ENCODE measurements at places on chromosomes 11 and 22. TPM values are rescaled to one million over a fixed set of nuclear protein-coding genes. Genes with fewer than 3 reads are reported as not detected.
A peak's percentile ranks its signal among the peaks of the same experiment; 100 is the strongest.

DNA sequence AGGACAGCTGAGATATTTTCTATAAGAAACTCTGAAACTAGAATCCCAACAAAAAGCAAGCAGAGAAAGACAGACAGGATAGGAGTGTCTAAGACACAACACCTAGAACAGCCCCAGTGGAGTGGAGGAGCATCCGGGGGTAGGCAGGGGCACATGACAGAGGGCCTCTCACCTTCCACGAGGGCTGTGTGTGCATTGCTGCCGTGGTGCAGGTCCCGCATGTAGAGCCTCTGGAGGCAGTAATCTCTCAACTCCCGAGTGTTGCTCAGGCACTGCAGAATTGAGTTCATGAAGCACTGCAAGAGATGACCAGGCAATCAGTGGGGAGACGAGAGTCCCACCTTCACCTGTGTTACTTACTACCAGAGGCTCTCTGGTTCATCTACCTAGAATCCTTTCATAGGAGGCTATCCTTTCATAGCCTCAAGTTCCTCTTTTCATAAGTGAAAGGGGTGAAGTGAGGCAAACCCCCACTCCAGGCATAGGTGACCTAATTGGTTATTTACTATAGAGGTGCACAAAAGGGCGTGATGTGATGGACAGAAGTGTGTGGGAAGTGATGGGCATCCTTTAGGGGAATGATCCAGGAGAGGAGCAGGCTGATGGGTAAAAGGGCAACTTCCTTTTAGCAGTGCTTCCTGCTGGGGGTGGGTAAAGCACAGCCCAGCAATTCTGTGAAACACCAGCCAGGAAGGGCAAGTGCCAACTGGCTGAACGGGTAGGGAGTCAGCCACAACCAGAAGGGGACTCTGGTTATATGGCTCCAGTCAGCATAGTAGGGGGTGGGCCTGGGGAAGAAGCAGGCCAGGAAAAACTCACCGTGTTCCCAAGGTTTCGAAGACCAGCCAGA, 13.1 kb upstream of the MFRP start:
- no peak for DNase-seq

DNA sequence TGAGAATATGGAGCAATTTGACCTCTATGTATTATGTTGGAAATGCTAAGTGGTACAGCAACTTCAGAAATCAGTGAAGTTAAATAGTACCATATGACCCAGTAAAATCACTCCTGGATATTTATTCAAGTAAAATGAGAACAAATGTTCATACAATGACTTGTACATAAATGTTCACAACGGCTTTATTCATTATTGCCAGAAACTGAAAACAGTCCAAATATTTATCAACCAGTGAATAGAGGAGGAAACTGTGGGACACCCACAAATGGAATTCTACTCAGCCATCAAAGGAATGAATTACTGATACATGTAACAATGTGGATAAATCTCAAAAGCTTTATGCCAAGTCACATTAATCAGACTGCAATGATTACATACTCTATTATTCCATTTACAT, 416.3 kb downstream of the AASDHPPT start:
- DNase-seq, result no peak

- no peak for DNase-seq
Observed at GRCh38 chr11:89625171-89625570, 84.9 kb upstream of the TRIM77 start.

GRCh38 chr11:108137212-108137611, 15.8 kb downstream of the ACAT1 start:
- no peak for DNase-seq

DNA sequence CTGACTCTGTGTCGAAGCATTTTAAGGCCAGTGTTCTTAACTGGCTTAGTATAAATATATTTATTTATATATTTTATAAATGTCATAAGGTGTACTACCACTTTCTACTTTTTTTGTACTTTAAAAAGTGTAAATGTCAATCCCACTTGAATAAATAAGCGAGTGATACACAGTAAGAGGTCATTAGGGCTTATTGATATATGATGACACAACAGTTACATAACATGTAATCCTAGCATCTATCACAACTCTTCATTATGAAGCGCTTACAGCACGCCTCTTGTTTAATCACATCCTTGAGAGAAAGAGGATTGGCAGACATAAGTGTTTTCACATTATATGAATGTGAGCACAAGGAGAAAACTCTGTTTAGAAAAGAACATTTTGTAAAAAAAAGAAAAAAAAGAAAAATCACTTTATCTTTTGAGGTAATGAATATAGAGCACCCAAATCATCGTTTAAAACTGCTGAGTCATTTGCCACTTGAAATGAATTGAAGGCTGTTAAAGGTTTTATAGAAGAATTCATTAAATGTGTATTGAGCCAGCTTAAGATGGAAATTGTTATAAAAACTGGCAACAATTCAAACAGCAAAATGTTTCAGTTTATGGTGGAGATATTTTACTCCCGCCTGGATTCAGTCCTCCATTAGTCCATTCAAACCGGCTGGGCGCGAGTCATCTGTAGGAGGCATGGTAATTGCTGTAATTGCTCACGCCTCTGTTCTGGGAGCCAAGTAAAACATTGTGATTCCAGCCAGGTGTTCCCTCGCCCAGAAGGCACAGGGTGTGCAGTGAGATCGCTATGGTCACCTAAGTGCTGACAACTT, 627.3 kb upstream of the KIRREL3 start:
- DNase-seq, result no peak

DNA sequence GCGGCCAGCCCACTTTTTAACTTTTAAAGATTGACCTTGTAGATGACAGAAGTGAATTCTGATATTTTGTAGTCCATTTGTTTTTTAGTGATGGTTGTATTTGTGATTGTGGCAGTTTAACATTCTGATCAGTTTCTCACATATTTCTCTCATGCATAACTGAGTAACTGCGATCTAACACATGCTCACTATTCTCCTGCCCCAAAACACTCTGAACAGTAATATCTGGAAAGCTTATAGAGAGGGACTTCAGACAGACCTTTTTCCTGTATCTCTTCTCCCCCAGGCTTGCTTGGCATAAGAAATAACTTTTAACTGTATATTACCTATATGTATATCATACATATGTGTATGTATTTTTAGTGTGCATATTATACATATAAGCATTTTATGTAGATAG, 37.3 kb upstream of the MYO18B start:
- no peak for DNase-seq

Gene DNAJB13
- 0.18 TPM for total RNA-seq

GRCh38 chr11:47127213-47127612, 49.5 kb downstream of the ARFGAP2 start:
- no peak for DNase-seq

GRCh38 chr11:12958986-12959385, 50.1 kb upstream of the RASSF10 start:
- no peak for DNase-seq

DNA sequence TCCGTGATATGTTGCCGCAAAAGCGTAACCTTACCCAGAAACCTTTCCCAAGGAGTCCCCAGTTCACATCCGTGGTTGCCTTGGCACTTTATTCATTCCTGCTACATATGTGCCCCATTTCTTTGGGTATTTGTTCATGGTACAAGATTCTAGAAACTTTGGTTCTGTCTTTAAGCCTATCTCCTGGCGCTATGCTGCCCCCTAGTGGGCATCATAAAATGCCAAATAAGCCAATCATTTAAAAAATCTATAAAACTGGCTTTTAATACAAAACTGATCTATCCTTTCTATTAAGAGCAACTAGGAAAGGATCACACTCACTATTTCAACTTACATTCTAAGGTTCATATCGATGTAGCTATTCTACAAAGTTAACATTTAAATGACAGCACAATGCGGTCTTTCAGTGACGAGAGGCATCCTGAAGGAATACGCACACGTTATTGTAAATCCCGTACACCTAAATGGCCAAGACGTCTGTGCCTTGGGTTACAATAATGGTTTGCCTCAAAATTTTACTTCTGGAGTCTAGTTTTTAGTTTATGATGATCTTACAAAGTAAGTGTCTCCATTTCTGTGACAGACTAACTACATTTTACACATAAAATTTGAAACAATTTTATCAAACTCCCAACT, 16.2 kb downstream of the PIWIL3 start:
- DNase-seq, result peak; percentile 78

DNA sequence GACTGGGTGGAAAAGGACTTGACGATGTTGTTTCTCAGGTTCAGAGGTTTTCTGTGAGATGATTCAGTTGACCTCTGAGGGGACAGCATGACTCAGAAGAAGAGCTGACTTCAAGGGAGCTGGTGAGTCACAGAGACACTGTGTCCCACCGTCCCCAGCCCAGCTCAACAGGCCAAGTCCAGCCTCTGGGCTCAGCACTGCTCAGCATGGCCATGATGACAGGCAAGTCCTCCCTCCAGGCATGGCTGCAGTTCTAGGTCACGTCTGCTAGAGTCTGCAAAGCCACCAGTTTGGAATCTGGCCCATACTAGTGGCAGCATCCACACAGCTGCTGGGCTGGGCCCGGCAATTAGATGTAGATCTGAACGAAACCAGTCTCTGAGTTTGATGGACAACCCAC, 12.9 kb downstream of the TRIM29 start:
- DNase-seq, result no peak

Gene APOA4
- not detected for total RNA-seq

- DNase-seq, result no peak
Observed at GRCh38 chr11:111329306-111330204, 31.2 kb downstream of the POU2AF3 start.

- DNase-seq, result no peak
Observed at GRCh38 chr11:112543390-112543789, 282.7 kb upstream of the PLET1 start.

DNA sequence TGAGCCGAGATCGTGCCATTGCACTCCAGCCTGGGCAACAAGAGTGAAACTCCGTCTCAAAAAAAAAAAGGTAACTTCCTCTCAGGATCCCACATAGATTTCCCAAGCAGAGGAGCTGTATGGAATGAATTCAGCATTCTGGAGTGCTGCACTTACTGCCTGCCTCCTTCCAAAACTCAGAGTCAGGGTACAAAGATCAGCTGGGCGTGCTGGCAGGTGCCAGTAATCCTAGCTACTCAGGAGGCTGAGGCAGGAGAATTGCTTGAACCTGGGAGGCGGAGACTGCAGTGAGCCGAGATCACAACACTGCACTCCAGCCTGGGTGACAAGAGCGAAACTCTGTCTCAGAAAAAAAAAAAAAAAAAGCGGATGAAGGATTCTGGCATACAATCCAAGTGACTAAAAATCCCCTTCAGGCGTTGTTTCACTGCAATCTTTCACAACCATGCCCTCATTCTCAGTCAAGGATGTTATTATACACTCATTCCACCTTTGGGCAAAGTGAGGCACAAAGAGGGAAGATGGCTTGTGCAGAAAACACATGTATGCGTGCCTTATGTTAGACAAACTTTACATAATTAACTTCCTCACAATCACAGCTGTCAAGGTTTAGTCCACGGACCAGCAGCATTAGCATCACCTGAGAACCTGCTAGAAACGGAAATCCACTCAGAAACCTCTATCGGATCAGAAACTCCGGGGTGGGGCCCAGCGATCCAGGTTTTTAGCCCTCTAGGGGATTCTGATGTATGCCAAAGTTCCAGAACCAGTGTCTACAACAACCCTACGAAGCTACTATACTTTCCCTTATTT, 1.1 kb upstream of the NOL12 start:
- no peak for DNase-seq

GRCh38 chr11:72229925-72230763, 5.6 kb downstream of the INPPL1 start:
- no peak for DNase-seq

DNA sequence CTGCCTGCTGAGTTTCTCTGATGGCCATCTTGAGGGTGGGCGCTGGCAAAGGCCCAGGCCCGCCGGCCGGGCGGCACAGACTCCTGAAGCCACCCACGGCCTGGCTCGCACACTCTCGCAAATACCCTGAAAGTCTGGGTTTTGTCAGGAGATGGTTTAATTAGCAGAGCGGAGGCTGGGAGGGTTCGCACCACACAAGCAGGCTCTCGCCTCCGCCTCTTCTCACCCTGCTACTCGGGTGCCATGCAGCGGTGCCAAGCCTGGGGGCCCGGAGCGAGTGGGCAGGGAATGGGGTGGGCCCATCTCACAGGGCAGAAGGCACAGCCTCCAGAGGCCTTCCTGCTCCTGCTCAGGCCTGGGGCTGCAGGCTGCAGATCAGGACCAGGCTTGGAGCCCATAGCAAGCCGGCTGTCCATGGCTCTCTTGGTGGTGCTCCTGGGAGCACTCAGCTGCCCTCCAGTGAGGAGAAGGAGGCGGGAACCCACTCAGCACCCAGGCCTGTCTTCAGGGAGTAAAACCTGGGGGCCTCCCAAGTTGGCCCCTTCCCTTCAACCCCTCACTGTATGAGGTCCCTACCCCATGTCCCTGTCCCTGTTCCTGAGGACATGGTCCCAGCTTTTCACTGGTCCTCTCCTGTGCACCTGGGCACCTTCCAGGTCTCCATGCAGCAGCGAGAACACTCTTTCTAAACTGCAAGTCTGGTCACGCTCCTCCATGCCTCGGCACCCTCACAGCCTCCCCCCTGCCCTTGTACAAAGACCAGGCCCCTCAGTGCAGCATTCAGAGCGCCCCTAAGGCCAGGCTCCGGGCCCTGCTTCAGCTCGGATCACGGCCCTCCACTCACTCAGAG, 62.0 kb downstream of the FLRT1 start:
- DNase-seq, result no peak

Gene MUC6
- total RNA-seq, result not detected

Gene RFPL1
- total RNA-seq, result not detected

- DNase-seq, result no peak
Observed at GRCh38 chr22:49514641-49515040, 313.0 kb downstream of the BRD1 start.

- no peak for DNase-seq
Observed at GRCh38 chr11:73047773-73048371, 94.2 kb downstream of the FCHSD2 start.

Gene SLC22A12
- total RNA-seq, result not detected

Gene PNPLA5
- not detected for total RNA-seq

Gene TUBA8
- 0.85 TPM for total RNA-seq

- no peak for DNase-seq
Observed at GRCh38 chr11:71179877-71180605, 72.3 kb downstream of the SHANK2 start.

- no peak for DNase-seq
Observed at GRCh38 chr22:48949375-48950149, 878.1 kb downstream of the BRD1 start.

Gene MYO7A
- 0.09 TPM for total RNA-seq

Gene MRGPRX3
- not detected for total RNA-seq

- no peak for DNase-seq
Observed at GRCh38 chr11:665704-666281, 28.7 kb downstream of the DRD4 start.

Gene PHRF1
- 44.5 TPM for total RNA-seq

- DNase-seq, result no peak
Observed at GRCh38 chr11:110921742-110922521, 209.7 kb upstream of the ARHGAP20 start.

Gene BET1L
- 58.4 TPM for total RNA-seq

DNA sequence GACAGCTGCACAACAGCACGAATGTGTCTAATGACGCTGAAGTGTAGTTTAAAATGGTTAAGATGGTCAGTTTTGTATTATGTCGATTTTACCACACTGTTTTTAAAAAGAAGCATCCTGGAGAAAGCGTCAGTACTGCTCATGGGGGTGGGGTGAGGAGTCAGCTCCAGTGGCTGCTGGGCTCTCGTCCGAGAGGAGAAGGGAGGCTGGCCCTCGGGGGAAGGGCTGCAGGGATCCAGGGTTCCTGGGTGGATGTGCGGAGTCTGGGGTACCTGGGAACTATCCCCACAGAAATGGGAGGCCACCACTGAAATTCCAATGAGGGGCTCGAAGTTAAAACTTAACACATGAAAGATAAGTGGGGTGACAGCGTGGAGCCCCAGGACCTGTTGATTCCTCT, 11.9 kb downstream of the C11orf21 start:
- no peak for DNase-seq

- peak; percentile 38 for DNase-seq
Observed at GRCh38 chr11:45045683-45046471, 95.2 kb upstream of the TP53I11 start.
